ENCODE measurements at places on chromosomes 7 and 10. TPM values are rescaled to one million over a fixed set of nuclear protein-coding genes. Genes with fewer than 3 reads are reported as not detected.

ZNF655 gene
- total RNA-seq: 78.9 TPM

PIP gene
- total RNA-seq: not detected

TBXAS1 gene
- 24.5 TPM for total RNA-seq

CNTNAP2 gene
- not detected for total RNA-seq

FOXI2 gene
- 0.48 TPM for total RNA-seq

ZNF786 gene
- total RNA-seq: 6.4 TPM

INSYN2A gene
- total RNA-seq: not detected

ECHDC3 gene
- total RNA-seq: 9.6 TPM

KCND2 gene
- total RNA-seq: 4.2 TPM

NUDCD3 gene
- 111 TPM for total RNA-seq

DPCD gene
- 9.8 TPM for total RNA-seq

ADAMTS14 gene
- 0.62 TPM for total RNA-seq

HGF gene
- 55.9 TPM for total RNA-seq

CALHM3 gene
- total RNA-seq: not detected

ATOH7 gene
- 0.23 TPM for total RNA-seq
